ENCODE measurements at places on chromosomes 3 and 15. TPM values are rescaled to one million over a fixed set of nuclear protein-coding genes. Genes with fewer than 3 reads are reported as not detected.

Gene KLHL24
- 33.7 TPM for total RNA-seq

Gene CCR8
- total RNA-seq = not detected

Gene NSMCE3
- 6.1 TPM for total RNA-seq

DNA sequence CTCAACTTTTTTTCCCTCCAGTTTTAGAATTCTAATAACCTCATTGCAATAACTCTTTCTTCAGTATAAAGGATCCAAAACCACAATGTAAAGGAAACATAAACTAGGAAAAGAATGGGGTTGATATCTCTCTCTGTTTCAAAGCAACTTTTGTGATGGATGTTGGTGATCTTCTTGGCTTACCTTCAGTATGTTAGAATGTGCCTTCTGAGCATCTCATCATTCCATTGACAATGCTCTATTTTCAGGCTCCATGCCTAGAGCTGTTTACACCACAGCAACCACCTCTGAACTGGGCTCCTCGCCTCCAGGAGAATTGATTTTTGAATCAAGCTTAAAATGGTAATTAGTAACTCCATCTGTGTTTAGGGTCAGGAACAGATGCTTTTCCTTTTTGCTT lies 6.6 kb downstream of the NLGN1 start:
- no peak for DNase-seq

DNA sequence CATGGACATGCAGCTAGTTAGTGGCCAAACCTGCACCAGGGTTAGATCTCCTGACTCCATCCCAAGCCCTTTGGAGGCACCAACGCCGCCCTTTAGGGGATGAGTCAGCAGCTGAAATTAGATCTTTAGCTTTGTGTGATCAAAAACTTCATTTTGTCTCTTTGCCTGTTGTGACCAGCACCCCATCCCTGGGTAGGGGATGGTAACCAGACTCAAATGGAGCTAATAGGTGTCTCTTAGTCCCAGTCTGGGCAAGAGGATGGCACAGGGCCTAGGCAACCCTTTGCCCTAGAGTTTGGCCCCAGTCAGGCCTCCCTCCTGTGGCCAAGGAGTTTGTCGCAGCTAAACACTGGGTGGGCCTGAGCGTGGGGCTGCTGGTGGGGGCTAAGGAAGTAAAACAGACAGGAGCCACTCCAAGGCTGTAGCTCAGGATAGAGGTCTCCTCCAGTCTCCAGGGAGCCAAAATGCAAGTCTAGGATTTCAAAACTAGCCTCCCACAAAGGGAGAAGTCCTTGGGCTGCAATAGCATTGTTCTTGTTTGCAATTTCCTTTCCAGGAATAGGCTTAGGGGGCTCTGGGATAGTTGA lies 105.1 kb downstream of the CPN2 start:
- DNase-seq = no peak

GRCh38 chr15:101006931-101007691 lies 88.0 kb downstream of the LRRK1 start:
- DNase-seq = peak; percentile 84

- DNase-seq = no peak
Observed at GRCh38 chr15:83955806-83956265, 279.7 kb upstream of the GOLGA6L4 start.

All from aorta (tissue), 5 donors.